Activated CD4-positive, alpha-beta memory T cell treated with anti-CD3 and anti-CD28 coated beads for 36 hours (primary cell): ENCODE measurements at places on chromosomes 5 and 9. TPM values are rescaled to one million over a fixed set of nuclear protein-coding genes. Genes with fewer than 3 reads are reported as not detected.

KIF3A gene
- total RNA-seq, result 16.1 TPM

CATSPER3 gene
- 0.45 TPM for total RNA-seq

GRCh38 chr9:104232781-104233341 is 138.8 kb downstream of the SMC2 start:
- DNase-seq, result no peak
- no peaks in the 10 kb centered on the region for H3K4me1 ChIP-seq
- H3K27ac ChIP-seq, result no peak overlapping the region
- H3K36me3 ChIP-seq, result peaks cover 1% of the 10 kb centered on the region
- no peak overlapping the region for H3K4me3 ChIP-seq

- no peak overlapping the region for H3K4me3 ChIP-seq
- DNase-seq, result no peak
- peaks cover 2% of the 10 kb centered on the region for H3K27me3 ChIP-seq
- H3K36me3 ChIP-seq, result no peaks in the 10 kb centered on the region
- no peaks in the 10 kb centered on the region for H3K4me1 ChIP-seq
- H3K27ac ChIP-seq, result no peak overlapping the region
Measured at GRCh38 chr5:90263102-90263820, 146.3 kb downstream of the CETN3 start.

PCDHGC4 gene
- total RNA-seq, result not detected

- H3K4me1 ChIP-seq, result no peaks in the 10 kb centered on the region
- no peak overlapping the region for H3K27ac ChIP-seq
- peaks cover under 1% of the 10 kb centered on the region for H3K36me3 ChIP-seq
- DNase-seq, result no peak
Measured at GRCh38 chr5:142453932-142454331, 129.1 kb upstream of the SPRY4 start.

- H3K27ac ChIP-seq, result no peak overlapping the region
- H3K27me3 ChIP-seq, result no peaks in the 10 kb centered on the region
- no peak for DNase-seq
- no peaks in the 10 kb centered on the region for H3K36me3 ChIP-seq
- no peak overlapping the region for H3K4me3 ChIP-seq
Measured at GRCh38 chr5:76283670-76284069, 119.4 kb upstream of the IQGAP2 start.

MARVELD2 gene
- total RNA-seq, result 0.31 TPM

- H3K36me3 ChIP-seq, result no peaks in the 10 kb centered on the region
- H3K27me3 ChIP-seq, result no peaks in the 10 kb centered on the region
- no peak overlapping the region for H3K27ac ChIP-seq
- no peak for DNase-seq
Measured at GRCh38 chr5:167309941-167310517, 981.4 kb upstream of the WWC1 start.

GRCh38 chr5:122704247-122705036 is 70.4 kb upstream of the SNX2 start:
- H3K36me3 ChIP-seq, result no peaks in the 10 kb centered on the region
- peaks cover 5% of the 10 kb centered on the region for H3K27me3 ChIP-seq
- no peak for DNase-seq
- no peaks in the 10 kb centered on the region for H3K4me1 ChIP-seq

DNA sequence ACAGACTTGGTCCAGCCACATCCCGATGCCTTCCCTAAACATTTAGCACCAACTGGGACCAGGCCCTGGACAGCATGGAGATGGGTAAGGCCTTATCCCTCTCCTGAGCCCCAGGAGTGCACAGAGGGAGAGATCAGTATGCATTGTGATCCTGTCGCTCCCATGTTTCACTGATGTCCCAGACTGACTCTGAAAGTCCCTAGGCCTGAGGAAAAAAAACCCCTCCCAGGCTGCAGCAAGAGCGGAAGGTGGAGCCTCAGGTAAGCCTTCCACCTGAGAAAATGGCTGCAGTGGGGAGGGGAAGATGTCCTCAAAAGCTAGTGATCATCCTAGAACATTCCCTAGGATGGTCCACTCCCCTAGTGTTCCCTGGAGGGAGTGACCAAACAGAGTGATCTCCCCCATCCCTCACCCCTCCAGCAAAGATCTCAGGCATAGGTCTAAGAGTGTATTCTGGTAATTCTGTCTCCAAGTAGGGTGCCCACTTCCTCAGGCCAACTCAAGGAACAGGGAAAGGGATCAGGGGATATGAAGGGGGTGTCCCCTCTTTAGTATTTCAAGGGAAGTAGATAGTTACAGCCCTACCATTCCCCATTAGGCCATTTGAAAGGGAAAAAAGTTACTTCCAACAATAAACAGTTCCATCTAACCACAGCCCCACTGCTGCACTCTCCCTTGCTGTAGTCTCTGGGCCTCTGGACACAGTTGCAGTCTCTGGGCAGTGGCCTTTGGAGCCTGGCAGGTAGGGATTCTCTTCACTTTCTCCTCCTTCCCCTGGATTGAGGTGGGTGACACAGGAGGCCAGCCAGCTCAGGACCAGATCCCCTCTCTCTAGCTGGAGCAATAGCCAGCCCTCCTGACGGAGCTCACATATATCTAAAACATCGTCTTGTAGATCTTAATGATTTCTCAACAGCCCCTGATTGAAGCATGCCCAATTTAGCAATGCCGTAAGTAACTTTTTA is 6.8 kb upstream of the CXXC5 start:
- no peaks in the 10 kb centered on the region for H3K36me3 ChIP-seq
- H3K4me1 ChIP-seq, result peaks cover 11% of the 10 kb centered on the region
- DNase-seq, result no peak
- no peak overlapping the region for H3K4me3 ChIP-seq
- H3K27ac ChIP-seq, result no peak overlapping the region

PDE6A gene
- total RNA-seq, result not detected

NUDT12 gene
- total RNA-seq, result 2.7 TPM

DNA sequence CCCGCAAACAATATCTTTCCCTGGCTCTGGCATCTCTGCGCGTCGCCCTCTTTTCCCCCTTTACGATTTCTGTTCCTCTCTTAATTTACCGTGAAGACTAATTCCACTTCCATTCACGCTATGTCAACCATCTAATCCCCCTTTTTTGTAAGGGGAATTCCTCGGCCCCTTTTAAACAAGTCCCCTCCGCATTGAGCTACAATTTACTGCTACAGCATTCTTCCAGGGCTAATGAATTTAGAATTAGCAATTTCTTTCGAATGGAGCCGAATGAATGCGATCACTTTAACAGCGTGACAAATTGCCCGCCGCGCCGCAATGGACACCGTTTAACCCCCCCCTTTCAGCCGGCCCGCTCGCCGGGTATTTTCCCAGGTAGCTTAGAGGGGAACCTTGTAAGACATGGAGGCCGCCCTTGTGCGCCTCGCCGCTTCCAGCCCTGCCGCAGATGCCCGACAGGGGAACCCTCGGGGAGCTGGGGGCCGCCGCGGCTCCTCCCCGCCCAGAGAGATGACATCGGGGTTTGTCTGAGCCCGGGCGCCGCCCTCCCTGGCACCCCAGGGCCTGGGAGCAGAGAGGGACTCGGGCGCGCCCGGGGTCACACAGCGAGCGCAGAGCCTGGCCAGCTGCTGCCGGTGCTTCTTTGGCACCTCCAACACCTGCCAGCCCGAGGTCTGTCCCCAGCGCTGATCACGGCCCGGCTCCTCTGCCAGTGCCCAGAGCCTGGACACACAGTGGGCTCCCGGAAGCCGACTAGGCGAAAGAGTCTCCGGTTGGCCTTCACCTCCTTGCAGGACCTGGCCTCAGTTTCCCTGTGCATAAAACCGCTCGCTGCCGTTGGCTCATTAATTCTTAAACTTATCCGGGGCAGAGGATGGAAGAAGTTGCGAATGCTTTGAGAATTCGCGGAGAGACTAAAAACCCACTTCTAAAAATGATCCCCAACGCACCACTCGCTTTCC is 1.3 kb downstream of the PRDM12 start:
- peaks cover 28% of the 10 kb centered on the region for H3K4me1 ChIP-seq
- no peak overlapping the region for H3K27ac ChIP-seq
- peak overlapping the region; percentile 17 for H3K4me3 ChIP-seq
- H3K27me3 ChIP-seq, result peaks cover 55% of the 10 kb centered on the region
- no peaks in the 10 kb centered on the region for H3K36me3 ChIP-seq

DNA sequence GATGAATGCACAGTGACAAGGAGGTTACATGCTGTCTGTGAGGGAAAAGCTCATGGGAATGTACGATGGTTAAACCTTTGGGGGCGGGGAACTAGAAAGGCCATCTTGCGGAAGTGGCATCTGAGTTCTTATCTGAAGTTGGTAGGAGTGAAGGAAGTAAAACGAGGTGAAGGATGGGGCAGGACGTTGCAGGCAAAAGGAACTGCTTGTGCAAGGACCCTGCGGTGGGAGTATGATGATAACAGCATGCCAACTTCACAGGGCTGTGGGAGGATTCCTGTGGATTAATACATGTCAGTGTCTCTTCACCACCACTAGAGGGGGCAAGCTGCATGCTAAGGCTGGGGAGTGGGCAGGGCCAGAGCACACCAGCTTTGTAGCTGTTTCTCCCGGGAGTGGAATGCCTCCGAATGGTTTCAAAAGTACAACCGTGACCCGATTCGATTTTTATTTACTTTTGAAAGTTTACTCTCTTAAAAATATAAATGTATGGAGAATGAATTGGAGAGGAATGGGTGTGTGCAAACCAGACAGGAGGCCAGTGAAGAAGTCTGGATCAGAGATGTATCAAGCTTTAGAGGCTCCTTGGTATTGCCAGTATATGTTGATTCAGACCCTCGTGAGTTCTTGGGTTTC is 62.5 kb downstream of the CYFIP2 start:
- H3K4me3 ChIP-seq, result no peak overlapping the region
- H3K27ac ChIP-seq, result peak overlapping the region; percentile 23

KIF24 gene
- 5.6 TPM for total RNA-seq

- H3K27ac ChIP-seq, result no peak overlapping the region
- H3K4me3 ChIP-seq, result no peak overlapping the region
- peaks cover 42% of the 10 kb centered on the region for H3K4me1 ChIP-seq
- no peak for DNase-seq
- peaks cover 30% of the 10 kb centered on the region for H3K36me3 ChIP-seq
- H3K27me3 ChIP-seq, result no peaks in the 10 kb centered on the region
Measured at GRCh38 chr9:93603011-93603410, 26.6 kb downstream of the PHF2 start.

DNA sequence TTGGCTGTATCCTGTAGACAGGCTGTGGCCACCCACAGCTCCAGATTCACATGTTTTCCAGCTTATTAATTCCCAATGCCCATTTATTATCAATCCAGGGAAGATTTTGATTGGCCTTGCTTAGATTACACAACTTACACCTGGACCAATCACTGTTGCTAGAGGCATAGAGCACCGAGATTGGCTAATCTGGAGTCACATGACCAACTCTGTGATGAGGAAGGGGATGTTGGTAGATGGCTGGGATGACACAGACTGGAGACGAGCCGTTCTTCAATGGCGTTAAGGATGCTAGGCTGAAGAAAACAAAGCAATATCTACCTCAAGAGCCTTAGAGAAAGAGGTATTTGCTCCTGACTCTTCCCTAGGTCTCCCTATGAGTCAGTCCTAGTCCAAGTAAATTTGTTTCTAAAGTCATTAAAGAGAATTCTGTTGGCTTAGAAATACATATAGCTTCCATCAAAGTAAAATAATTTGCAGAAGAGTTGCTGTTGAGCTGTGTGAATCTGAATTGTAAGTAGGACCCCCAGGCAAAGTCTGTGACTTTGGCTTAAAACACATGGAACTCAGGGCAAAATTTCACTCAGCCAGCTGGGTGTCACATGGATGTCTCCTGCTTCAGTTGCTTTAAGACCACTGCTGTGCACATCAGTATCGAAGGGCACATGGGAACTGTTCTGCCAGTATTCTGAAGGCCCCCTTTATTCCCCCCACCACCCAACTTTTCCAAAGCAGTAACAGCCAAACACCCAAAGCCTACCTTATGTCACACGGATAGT is 326.4 kb upstream of the KLF4 start:
- H3K27ac ChIP-seq, result no peak overlapping the region
- H3K4me1 ChIP-seq, result no peaks in the 10 kb centered on the region
- H3K4me3 ChIP-seq, result no peak overlapping the region
- H3K36me3 ChIP-seq, result no peaks in the 10 kb centered on the region
- DNase-seq, result no peak
- no peaks in the 10 kb centered on the region for H3K27me3 ChIP-seq

- H3K4me1 ChIP-seq, result no peaks in the 10 kb centered on the region
Measured at GRCh38 chr5:57844410-57844809, 361.8 kb upstream of the ACTBL2 start.

DNA sequence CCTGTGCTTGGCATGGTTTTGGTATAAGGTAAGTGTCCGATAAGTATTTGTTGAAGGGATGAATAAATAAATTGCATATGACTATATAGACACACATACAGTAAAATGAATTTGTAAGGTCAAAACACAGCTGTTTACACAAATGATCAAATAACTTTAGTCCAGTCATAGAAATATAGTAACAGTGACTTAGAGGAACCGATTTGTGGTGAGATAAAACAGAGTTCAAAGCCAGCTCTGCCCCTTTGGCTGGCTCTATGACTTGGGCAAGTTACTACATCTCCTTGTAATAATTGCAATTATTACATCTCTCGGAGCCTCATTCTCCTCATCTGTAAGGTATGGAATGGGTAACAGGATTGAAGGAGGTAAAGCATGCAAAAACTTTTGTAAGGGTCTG is 384.0 kb downstream of the PLK2 start:
- H3K27me3 ChIP-seq, result no peaks in the 10 kb centered on the region
- DNase-seq, result no peak
- H3K4me1 ChIP-seq, result no peaks in the 10 kb centered on the region
- H3K36me3 ChIP-seq, result no peaks in the 10 kb centered on the region
- H3K27ac ChIP-seq, result no peak overlapping the region
- H3K4me3 ChIP-seq, result no peak overlapping the region

GSN gene
- total RNA-seq, result 2.6 TPM

- no peak for DNase-seq
- H3K27ac ChIP-seq, result no peak overlapping the region
- H3K4me1 ChIP-seq, result no peaks in the 10 kb centered on the region
- H3K36me3 ChIP-seq, result no peaks in the 10 kb centered on the region
- no peaks in the 10 kb centered on the region for H3K27me3 ChIP-seq
Measured at GRCh38 chr9:15763371-15763770, 210.5 kb downstream of the CCDC171 start.

OR1J2 gene
- not detected for total RNA-seq
